AG10803 (cell line): ENCODE measurements at places on chromosomes 1 and 21.

- DNase-seq = no peak
These were observed 11.1 kb downstream of the PDZK1 start for GRCh38 chr1:145695821-145696629.

DNA sequence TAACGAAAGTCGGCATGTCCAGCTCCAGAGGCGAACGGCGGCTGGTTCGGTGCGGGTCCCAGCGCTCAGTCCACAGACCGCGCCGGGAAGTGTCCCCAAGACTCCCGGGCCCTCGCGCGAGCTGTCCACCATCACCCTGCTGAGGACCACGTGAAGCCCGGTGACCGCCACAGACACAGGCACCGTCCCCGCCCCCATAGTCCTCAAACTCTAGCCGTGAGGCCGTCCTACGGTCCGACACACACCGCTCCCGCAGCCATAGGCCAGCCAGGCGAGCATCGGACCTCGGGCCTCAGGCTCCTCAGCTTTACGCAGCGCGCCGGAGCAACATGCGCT lies 535 bp downstream of the SETD4 start:
- no peak for DNase-seq

DNA sequence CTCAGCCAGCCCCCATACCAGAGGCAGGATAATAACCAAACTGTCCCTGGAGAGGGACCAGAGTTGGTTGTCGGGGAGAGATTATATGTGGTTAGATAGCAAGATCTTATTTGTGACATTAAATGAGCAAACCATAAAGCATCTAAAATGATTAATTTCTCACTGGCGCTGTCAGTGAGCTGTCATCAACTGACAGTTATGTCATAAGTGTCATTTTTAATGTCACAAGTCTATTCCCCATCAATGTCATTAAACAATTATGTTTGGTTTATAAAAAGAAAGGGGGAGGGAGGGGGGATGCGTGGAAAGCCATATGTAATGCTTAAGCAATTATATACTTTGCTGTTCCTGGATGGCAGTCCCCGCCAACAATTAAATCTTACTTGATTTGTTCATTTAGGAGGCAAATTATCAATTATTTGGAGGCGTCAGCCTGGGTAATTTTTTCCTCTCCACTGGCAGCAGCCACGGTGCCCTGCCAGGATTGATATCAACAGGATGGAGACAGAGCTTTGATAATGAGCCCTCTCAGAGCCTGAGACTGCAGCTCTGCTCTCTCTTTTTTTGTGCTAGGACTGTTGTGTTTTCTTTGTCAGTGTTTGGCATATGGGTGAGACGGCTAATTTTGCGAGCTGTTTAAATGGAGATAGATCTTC lies 333.6 kb upstream of the CAMK1G start:
- DNase-seq = no peak

- DNase-seq = no peak
These were observed 2.8 kb upstream of the HPCAL4 start for GRCh38 chr1:39694026-39694425.

GRCh38 chr1:11640944-11641343 lies 13.3 kb downstream of the FBXO2 start:
- DNase-seq = no peak

- no peak for DNase-seq
These were observed 84.8 kb upstream of the CACNA1E start for GRCh38 chr1:181398544-181398943.

DNA sequence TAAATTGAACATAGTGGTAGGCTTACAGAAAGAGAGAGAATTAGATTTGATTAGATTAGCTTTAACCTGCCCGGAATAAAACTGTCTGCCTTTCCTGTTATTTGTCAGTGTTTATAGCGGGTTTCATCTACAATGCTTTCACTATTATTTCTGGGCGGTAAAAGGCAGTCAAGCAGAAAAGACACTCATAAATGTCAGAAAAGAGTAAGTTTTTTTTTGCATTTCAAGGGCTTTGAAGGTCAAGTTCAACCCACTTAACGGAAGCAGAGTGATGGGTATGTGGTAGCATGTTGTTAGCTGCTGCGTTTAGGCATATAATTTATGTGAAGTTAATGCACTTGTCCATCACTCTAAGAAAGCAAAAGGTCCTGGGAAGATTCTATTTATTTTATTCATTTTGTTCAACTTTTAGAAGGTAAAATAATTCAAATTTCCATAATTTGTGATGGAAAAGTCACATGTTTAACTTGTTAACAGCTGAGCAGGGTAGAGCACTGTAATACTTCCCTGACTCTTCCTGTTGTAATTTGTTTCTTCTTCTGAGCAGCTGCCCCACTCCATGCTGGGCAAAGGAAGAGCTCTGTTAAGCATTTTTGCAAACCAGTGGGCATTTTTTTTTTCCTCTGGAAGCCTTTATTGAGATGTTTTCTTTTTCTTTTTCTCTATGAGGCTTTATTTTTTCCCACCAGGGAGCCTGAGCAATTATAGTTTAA lies 220.1 kb downstream of the ST6GALNAC3 start:
- no peak for DNase-seq

DNA sequence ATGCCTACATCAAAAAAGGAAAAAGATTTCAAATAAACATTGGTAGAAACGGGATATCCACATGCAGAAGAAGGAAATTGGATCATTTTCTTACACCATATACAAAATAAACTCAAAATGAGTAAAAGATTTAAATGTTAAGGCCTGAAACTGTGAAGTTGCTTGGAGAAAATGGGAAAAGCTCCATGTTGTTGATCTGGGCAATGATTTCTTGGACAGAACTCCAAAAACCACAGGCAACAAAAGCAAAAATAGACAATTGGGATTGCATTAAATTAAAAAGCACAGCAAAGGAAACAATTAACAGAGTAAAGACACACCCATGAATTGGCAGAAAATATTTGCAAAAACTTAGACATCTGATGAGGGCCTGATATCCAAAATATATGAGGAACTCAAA lies 105.2 kb upstream of the APP start:
- DNase-seq = no peak

DNA sequence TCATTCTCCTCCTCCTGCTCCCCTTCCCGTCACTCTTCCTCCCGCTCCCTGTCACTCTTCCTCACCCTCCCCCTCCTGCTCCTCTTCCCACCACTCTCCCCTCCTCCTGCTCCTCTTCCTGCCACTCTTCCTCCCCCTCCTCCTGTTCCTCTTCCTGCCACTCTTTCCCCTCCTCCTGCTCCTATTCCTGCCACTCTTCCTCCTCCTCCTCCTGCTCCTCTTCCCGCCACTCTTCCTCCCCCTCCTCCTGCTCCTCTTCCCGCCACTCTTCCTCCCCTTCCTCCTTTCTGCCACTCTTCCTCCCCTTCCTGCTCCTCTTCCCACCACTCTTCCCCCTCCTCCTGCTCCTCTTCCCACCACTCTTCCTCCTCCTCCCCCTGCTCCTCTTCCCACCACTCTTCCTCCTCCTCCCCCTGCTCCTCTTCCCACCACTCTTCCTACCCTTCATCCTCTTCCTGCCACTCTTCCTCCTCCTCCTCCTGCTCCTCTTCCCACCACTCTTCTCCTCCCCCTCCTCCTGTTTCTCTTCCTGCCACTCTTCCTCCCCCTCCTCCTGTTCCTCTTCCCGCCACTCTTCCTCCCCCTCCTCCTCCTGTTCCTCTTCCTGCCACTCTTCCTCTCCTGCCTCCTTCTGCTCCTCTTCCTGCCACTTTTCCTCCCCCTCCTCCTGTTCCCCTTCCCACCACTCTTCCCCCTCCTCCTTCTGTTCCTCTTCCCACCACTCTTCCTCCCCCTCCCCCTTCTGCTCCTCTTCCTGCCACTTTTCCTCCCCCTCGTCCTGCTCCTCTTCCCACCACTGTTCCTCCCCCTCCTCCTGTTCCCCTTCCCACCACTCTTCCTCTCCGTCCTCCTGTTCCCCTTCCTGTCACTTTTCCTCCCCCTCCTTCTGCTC lies 28.7 kb upstream of the ARTN start:
- DNase-seq = no peak

DNA sequence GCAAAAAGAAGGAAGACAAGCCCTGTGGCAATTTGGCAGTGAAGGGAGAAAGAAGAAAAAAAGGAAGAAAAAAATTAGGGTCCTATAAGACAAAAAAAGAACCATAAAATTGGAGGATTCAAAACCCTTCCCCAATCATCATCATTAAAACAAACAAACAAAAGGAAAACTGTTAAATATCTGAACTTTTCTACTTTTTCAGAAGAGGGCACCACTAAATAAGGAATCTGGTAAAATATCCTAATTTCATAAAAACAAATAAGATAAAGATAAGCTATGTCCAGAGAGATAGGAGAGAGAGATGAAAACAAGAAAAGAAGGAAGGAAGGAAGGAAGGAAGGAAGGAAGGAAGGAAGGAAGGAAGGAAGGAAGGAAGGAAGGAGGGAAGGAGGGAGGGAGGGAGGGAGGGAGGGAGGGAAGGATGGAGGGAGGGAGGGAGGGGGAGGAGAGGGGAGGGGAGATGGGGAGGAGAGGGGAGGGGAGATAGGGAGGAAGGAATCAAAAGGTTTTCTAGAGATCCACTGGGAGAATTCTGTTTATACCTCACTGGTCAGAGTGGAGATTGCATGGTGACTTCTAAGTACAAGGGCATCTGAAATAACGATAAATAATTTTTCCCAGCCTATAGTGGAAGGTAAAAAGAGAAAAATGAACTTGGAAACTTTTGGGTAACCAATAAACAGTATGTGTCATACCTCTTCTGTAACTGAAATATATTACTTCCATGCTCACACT lies 10.4 kb upstream of the FMO2 start:
- no peak for DNase-seq

DNA sequence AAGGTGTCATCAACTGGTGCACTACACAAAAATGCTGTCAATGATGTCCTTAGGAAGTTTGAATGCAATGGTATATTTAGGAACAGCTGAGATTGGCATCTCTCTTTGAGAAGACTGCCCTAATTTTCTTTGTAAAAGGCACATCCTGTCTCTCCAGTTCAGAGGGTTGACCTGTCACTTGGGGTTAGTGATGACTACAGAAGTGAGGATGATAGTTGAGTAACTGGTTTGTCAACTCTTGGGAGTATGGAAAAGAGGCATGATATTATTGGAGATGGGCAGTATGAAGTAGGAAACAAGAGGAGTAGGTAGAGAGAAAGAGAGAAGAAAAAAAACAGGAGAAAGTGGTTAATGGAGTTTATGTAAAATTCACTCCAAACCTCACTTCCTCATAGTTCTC lies 40.4 kb upstream of the PIGC start:
- no peak for DNase-seq

- DNase-seq = no peak
These were observed 78.9 kb upstream of the DMRTA2 start for GRCh38 chr1:50502147-50502546.

GRCh38 chr1:228851618-228852017 lies 116.3 kb downstream of the RHOU start:
- DNase-seq = no peak

DNA sequence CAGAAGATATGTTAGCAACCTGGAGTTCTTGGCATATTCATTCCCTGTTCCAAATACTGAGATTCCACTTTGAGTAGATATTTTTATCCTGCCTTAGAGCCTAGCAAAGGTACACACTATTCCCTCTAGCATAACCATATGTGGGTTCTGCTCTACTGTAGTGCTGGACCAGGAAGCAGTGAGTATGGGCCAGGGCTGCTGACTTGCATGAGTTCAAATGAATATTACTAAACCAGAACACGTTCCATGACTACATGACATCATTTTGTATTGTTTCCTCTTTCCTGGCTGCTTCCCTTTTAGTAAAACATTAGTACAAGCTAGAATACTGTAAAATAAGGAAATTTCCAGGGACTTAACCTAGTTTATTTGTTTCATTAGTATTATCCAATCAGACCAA lies 41.1 kb downstream of the TNFSF18 start:
- DNase-seq = peak; percentile 37

- peak; percentile 14 for DNase-seq
These were observed 275.2 kb upstream of the DPYD start for GRCh38 chr1:98196012-98196411.

DNA sequence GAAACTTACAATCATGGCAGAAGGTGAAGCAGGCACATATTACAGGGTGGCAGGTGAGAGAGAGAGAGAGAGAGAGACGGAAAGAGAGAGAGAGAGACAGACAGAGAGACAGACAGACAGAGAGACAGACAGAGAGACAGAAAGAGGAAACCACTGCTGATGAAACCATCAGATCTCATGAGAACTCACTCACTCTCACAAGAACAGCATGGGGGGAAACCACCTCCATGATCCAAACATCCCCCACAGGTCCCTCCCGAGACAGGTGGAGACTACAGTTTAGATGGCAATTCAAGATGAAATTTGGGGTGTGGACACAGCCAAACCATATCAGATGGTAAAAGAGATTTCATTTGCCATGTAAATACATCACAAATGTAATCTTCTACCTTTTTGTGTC lies 708.1 kb downstream of the MRPL39 start:
- no peak for DNase-seq

DNA sequence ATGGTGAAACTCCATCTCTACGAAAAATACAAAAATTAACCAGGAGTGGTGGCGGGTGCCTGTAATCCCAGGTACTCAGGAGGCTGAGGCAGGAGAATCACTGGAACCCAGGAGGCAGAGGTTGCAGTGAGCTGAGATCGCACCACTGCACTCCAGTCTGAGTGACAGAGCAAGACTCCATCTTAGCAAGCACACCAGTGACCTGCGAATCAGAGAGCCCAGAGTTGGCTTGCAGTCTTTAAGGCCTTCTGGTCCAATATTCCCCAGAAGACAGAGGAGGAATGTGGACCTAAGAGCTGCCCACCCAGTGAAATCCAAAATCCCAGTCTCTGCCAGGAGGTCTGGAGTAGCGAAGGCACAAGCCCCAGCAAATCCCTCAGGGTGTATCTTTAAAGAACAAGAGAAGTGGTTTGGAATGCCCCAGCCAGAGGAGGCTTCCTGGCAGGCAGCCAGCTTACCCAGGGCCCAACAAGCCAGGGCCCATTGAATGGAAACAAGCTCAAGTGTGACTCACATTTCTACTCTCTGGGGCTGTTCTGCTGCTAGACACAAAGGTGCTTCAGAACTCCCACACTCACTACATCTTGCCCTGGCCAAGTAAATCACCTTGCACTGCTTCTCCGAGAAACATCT lies 23.9 kb downstream of the GPR161 start:
- DNase-seq = peak; percentile 31

DNA sequence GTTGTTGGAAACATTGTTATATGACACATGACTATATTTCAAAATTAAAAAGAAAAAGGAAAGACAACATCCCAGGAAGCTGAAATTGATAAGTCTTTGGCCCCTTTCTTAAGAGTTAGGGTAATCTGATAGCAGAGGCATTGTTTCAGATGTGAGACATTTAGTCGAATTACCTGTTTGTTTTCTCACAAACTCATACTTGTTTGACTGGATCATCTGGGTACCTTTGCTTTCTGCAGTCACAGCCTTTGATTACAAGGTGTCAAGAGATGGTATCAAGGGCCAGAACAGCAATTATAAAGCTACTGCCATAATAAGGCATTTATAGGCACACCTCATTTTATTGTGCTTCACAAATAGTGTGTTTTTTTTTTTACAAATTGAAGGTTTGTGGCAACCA lies 136.3 kb downstream of the DUSP10 start:
- no peak for DNase-seq

GRCh38 chr1:8970870-8971337 lies 25.2 kb downstream of the CA6 start:
- no peak for DNase-seq

- DNase-seq = no peak
These were observed 28.4 kb downstream of the NTPCR start for GRCh38 chr1:232978815-232979214.
